Breast epithelium (tissue), 4 donors: ENCODE measurements at places on chromosomes 3 and 15. TPM values are rescaled to one million over a fixed set of nuclear protein-coding genes. Genes with fewer than 3 reads are reported as not detected.

DNA sequence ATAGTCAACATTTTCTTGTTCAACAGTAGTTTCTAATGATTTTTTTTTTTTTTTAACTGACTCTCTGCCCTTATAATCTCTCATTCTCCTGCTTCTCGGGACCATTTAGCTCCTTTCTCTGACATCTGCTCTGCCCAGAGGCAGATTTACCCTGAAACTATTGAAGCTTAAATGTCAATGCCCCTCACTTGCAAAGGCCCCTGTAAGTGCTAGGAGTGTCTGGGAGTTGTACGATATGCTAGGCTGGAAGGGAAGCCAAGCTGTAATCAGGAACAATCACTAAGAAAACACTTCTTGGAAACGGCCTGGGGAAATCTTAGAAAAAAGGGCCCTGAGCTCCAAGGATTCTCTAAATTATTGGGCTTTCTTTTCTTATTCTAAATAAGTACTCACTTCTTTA lies 5.8 kb upstream of the PLOD2 start:
- H3K27ac ChIP-seq = no peak overlapping the region
- no peaks in the 10 kb centered on the region for H3K36me3 ChIP-seq
- peaks cover 9% of the 10 kb centered on the region for H3K4me1 ChIP-seq
- H3K4me3 ChIP-seq = no peak overlapping the region
- H3K27me3 ChIP-seq = no peaks in the 10 kb centered on the region

DNA sequence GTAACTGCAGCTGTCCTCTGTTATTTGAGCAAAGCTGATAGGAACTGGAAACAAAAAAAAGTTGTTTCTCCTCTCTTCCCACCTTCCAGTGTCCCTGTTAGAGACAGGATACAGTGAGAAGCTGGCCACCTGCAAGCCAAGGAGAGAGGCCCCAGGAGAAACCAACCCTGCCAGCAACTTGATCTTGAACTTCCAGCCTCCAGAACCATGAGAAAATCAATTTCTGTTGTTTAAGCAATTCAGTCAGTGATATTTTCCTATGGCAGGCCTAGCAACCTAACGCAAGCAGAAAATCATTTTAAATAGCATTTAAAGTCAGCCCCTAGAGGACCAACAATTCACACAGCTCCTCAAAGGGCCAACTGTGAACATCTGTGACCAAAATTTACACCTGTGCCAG lies 291.3 kb downstream of the OXSM start:
- H3K27ac ChIP-seq = no peak overlapping the region
- no peaks in the 10 kb centered on the region for H3K4me1 ChIP-seq
- H3K27me3 ChIP-seq = no peaks in the 10 kb centered on the region
- no peak for DNase-seq

GRCh38 chr3:80696280-80696679 lies 928.5 kb upstream of the ROBO1 start:
- H3K27me3 ChIP-seq = no peaks in the 10 kb centered on the region
- H3K27ac ChIP-seq = no peak overlapping the region
- DNase-seq = no peak
- H3K36me3 ChIP-seq = no peaks in the 10 kb centered on the region
- no peaks in the 10 kb centered on the region for H3K4me1 ChIP-seq

DNA sequence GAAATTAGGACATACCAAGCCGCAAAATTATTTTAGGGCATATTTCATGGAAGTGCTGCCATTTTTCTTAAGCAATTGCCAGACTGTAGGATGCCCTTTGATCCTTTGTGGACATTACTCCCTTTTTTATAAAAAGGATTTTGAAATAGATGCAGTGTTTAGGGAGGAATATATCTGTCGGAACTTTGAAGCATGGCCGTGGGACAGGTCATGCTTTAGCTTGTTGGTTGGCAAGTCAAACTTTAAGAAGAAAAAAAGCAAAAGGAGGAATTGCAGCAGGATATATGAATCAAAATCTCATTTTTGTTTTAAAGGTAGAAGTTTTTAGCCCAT lies 122.1 kb downstream of the MCTP2 start:
- H3K27me3 ChIP-seq = no peaks in the 10 kb centered on the region
- H3K4me1 ChIP-seq = no peaks in the 10 kb centered on the region
- no peak overlapping the region for H3K27ac ChIP-seq
- no peak overlapping the region for H3K4me3 ChIP-seq

DNA sequence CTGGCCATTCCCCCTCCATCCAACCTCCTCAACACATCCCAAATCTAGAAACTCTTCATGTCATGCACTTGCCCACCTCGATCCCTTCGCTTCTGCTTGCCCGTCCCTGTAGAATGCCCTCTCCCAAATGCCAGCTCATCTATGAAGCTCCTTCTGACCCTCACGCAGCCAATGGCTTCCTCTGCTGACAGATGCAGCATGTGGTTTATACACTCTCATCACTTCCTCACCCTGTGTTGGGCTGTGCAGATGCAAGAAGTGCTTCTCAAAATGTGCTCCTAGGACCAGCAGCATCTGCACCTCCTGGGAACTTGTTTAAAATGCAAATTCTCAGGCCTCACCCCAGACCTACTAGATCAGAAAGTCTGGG lies 51.7 kb downstream of the SEMA5B start:
- no peak for DNase-seq
- H3K27ac ChIP-seq = no peak overlapping the region
- no peaks in the 10 kb centered on the region for H3K27me3 ChIP-seq
- H3K4me1 ChIP-seq = no peaks in the 10 kb centered on the region
- H3K4me3 ChIP-seq = no peak overlapping the region
- H3K36me3 ChIP-seq = no peaks in the 10 kb centered on the region

DNA sequence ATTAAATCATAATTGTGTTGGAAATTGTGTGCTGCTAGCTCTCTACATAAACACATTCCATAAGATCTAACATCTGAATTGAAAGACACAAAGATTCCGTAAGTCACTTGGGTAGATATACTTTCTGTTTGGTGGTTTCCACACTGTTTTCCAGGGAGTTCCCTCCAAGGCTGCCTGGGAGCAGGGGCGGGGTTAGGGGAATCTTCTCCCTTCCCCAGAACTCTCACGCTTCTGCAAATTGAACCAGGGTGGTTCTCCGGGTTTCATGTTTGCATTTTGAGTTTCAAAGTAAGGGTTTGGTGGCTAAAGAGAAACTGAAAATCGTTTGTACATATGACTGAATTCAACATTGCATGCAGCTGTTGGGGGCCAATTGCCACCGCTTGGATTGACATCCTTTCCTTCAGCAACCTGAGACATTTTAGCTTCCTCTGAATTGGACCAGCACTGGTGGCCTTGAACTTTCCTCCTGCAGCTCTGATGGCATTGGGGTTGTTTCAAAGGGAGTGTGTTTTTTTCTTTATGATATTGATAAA lies 192.7 kb upstream of the FEZF2 start:
- no peak for DNase-seq
- no peak overlapping the region for H3K4me3 ChIP-seq
- no peaks in the 10 kb centered on the region for H3K4me1 ChIP-seq

DNA sequence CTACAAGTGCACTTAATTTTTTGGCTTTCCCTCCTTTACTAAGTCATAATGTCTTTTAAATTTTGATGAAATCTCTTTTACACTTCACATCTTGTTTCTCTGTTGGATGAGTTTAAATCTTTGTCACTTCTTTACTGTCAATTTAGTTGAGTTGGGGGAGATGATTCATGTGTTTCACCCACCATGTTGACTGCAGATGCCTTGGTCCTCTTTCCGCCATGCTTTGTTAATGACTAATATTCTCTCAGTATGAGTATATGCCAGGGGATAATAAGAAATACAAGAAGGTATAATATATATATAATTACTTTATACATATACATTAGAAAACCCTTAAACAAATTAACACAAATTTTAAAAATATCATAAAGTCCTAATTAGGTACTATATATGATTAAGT lies 149.7 kb upstream of the SPRED1 start:
- no peak overlapping the region for H3K27ac ChIP-seq
- no peak overlapping the region for H3K4me3 ChIP-seq
- no peaks in the 10 kb centered on the region for H3K4me1 ChIP-seq
- DNase-seq = no peak
- no peaks in the 10 kb centered on the region for H3K27me3 ChIP-seq

DNA sequence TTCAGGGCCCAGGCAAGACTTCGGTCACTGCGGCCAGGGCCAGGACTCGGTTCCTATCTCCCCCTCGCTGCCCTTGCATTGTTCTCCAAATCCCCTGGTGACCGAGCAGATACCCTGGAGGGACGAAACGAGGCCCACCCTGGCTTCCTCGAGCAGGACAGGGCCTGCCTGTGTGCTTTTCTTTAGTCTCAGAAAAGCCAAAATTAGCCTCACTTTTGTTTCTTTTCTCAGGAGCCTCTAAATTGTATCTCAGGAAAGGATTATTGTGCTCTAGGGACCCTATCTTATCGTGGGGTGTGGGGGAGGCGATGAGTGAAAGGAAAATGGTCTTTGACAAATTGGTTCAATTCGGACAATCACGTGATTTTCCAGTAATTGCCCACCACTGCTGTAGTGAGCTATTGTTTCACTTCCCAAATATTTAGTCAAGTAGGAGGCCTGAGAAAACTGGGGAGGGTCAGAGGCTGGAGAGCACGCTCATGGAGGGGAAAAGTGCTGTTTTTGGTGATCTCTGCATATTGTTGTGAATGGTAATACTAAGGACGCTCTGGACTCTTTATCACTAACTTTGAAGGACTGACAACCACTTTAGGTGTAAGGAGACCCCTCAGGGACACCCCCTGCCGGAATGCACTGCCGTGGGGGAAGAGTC lies 61.6 kb downstream of the TMEM44 start:
- H3K4me1 ChIP-seq = no peaks in the 10 kb centered on the region
- no peaks in the 10 kb centered on the region for H3K27me3 ChIP-seq
- no peak for DNase-seq
- H3K27ac ChIP-seq = peak overlapping the region; percentile 89
- no peaks in the 10 kb centered on the region for H3K36me3 ChIP-seq
- no peak overlapping the region for H3K4me3 ChIP-seq

- H3K36me3 ChIP-seq = no peaks in the 10 kb centered on the region
- peaks cover 8% of the 10 kb centered on the region for H3K4me1 ChIP-seq
- H3K27ac ChIP-seq = peak overlapping the region; percentile 81
- DNase-seq = no peak
These were observed 20.4 kb downstream of the IGF1R start for GRCh38 chr15:98668566-98669308.

- peak overlapping the region; percentile 90 for H3K27ac ChIP-seq
- peak overlapping the region; percentile 99 for H3K4me3 ChIP-seq
- no peaks in the 10 kb centered on the region for H3K27me3 ChIP-seq
- no peak for DNase-seq
- H3K4me1 ChIP-seq = no peaks in the 10 kb centered on the region
These were observed 461 bp downstream of the SECISBP2L start for GRCh38 chr15:49045751-49046219.

Gene SCG5
- total RNA-seq = not detected

Gene RTF1
- 33.1 TPM for total RNA-seq

Gene DISP2
- 0.88 TPM for total RNA-seq

Gene GP5
- not detected for total RNA-seq
